ENCODE measurements at places on chromosomes 3 and 15.
A peak's percentile ranks its signal among the peaks of the same experiment; 100 is the strongest.

DNA sequence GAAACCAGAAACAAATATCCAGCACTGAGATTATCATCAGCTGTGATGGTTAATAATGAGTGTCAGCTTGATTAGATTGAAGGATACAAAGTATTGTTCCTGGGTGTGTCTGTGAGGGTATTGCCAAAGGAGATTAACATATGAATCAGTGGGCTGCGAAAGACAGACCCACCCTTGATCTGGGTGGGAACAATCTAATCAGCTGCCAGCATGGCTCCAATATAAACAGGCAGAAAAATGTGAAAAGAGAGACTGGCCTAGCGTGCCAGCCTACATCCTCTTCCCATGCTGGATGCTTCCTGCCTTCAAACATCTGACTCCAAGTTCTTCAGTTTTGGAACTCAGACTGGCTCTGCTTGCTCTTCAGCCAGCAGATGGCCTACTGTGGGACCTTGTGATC is 869.5 kb downstream of the SI start:
- H3K36me3 ChIP-seq, result no peaks in the 10 kb centered on the region
- no peaks in the 10 kb centered on the region for H3K27me3 ChIP-seq
- H3K27ac ChIP-seq, result no peak overlapping the region
- H3K4me3 ChIP-seq, result no peak overlapping the region

GRCh38 chr15:79682851-79683288 is 213.9 kb downstream of the MTHFS start:
- H3K4me1 ChIP-seq, result no peaks in the 10 kb centered on the region
- DNase-seq, result no peak
- no peak overlapping the region for H3K4me3 ChIP-seq
- H3K36me3 ChIP-seq, result no peaks in the 10 kb centered on the region
- H3K27me3 ChIP-seq, result no peaks in the 10 kb centered on the region

DNA sequence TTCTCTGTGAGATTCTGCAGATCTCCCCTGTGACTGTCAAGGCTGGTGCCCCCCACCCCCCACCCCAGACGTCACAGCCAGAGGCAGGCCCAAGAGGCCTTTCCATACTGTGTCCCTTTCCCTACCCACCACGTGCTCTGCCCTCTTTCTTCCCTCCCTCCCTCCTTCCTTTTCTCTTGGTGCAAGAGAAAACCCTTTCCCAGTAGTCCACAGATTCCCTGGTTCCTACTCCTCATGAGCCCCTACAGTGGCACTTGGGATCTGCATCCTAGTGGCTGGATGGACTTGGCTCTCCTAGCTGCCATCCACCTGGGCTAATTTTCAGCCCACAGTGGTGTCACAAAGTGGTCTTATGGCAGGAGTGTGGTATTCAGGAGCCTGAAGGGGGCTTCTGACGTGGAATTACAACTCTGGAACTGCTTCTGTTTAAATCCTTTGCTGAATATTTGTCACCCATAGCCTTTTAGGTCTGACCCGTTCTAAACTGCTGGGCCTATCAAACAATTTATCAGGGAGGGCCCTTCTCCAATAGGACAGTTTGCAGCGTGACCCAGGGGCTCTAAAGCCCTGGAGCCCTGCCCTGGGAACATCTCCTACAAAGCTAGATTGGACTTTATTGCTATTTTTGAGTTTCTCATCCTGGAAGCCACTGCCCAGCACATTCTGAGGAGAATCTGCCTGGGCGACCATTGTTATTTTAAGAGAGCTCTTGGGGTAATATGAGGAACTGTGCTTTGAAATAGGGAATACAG is 35.3 kb downstream of the KLF13 start:
- no peak overlapping the region for H3K4me3 ChIP-seq
- peak overlapping the region; percentile 95 for H3K27ac ChIP-seq
- no peak for DNase-seq
- H3K4me1 ChIP-seq, result peaks cover 99% of the 10 kb centered on the region

DNA sequence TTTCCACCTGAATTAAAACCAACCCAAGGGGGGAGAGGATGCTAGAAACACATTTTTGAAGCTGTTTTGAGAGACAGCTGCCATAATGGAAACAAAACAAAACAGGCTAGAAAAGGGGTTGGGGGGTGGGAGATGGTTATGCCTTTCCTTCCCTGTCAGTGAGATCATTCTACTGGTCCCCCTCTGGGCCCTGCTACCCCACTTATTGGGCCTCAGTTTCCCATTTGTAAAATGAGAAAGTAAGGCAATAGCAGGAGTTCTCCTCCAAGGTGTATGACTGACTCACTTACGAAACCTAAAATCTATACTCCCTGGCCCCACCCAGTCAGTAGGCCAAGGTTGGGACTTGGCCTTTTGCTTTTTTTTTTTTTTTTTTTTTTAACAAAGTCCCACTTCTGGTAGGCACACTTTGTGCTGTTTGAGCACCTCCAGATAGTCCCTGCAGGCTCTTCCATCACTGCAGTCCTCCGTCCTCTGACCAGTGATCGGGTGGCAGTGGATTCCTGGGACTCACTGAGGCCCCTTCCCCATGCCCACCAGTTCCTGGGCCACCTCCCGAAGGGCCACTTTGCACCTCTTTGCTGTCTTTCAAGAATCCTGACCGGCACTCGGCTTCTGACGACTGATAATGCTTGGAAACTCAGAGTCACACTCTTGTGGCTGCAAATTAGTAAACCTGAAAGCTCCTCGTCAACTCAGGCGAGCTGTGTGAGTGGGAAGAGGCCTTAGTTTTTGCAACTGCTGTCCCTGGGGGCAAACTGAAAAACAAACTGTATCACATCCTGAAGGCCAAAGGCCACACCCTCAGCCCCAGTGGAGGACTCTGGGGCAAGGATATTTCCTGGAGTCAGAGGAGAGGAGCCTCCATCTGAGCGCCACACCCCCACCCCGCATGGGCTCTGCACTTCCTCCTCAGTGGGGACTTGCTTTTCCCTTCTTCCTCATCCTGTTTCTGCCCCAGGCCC is 6.7 kb upstream of the PSTPIP1 start:
- no peak for DNase-seq
- no peaks in the 10 kb centered on the region for H3K4me1 ChIP-seq
- no peak overlapping the region for H3K27ac ChIP-seq
- H3K27me3 ChIP-seq, result no peaks in the 10 kb centered on the region

DNA sequence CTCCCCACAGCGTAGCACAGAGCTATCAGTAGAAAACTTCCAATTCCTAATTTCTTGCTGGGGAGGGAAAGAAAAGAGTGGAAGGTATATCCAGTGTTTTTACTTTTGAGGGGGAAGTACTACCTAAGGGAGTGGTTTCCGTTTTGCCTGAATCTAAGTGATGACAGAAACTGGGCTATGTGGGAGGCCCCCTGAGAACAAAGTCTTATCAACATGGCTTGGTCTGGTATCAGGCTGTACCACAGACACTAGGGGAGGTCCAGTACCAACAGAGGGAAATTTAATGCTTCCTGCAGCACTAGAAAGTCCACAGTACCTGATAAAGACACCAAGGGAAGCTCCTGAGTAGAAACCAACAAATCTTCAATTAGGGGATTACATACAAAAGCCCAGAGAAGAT is 199.2 kb downstream of the IL5RA start:
- H3K27ac ChIP-seq, result no peak overlapping the region
- H3K4me3 ChIP-seq, result no peak overlapping the region
- H3K27me3 ChIP-seq, result no peaks in the 10 kb centered on the region
- H3K4me1 ChIP-seq, result no peaks in the 10 kb centered on the region
- H3K36me3 ChIP-seq, result no peaks in the 10 kb centered on the region

DNA sequence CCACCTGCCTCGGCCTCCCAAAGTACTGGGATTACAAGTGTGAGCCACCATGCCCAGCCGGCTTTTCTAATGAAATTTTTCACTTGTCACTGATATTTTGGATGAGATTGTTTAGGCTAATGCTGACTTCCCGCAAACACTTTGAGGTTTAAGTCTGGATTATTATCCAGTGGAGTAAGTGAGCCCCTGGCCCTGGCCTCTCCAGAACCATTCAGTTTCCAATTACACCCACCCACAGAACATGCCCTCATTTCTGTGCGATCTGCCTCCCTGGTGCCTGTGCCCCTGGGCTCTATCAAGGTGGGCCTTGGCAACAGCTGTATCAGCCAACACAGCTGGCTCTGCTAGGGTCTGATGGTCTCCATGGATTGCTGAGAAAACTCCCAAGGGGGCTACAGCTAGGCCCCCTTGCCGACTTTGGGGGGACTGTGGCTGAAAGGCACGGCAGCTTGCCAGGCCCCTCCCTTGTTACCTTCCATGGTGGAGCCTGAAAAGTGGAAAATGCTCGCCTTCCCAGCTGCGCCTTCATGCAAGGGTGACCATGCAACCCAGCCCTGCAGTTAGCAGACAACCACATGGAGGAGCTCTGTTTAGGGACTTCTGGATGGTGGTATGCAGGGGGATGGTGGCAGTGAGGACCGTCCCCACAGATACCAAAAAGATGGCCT is 288.9 kb downstream of the FAM43A start:
- no peak overlapping the region for H3K27ac ChIP-seq
- no peaks in the 10 kb centered on the region for H3K4me1 ChIP-seq
- DNase-seq, result peak; percentile 75

DNA sequence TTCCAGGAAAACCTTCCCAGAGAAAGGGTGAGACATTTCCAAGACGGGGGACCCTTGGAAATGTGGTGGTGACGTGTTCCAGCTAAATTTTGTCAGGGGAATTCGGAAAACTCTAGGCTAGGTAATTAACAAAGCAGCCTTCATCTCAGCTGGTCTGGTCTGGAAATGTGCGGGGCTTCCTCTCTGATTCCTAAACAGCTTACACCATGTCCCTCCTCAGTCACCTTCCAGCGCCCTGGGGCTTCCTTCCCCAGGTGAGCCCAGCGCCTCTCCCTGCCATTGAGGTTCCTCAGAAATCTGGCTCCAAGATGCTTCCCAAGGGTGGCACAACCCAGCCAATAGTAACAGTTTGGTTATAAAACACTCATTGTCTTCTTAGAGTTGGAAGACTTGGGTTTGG is 571 bp downstream of the ACAD9 start:
- DNase-seq, result no peak
- peaks cover 44% of the 10 kb centered on the region for H3K4me1 ChIP-seq

- peak overlapping the region; percentile 36 for H3K27ac ChIP-seq
- peaks cover 18% of the 10 kb centered on the region for H3K4me1 ChIP-seq
- no peak for DNase-seq
- H3K27me3 ChIP-seq, result no peaks in the 10 kb centered on the region
- H3K4me3 ChIP-seq, result no peak overlapping the region
Observed at GRCh38 chr3:30518181-30518864, 88.1 kb upstream of the TGFBR2 start.

GRCh38 chr15:43508991-43509659 is 8.3 kb upstream of the MAP1A start:
- H3K27ac ChIP-seq, result peak overlapping the region; percentile 88
- H3K4me3 ChIP-seq, result peak overlapping the region; percentile 56
- H3K4me1 ChIP-seq, result peaks cover 29% of the 10 kb centered on the region
- no peaks in the 10 kb centered on the region for H3K36me3 ChIP-seq
- no peaks in the 10 kb centered on the region for H3K27me3 ChIP-seq
- DNase-seq, result no peak

GRCh38 chr3:79284781-79285180 is 483.0 kb downstream of the ROBO1 start:
- H3K4me1 ChIP-seq, result no peaks in the 10 kb centered on the region
- H3K4me3 ChIP-seq, result no peak overlapping the region
- no peaks in the 10 kb centered on the region for H3K27me3 ChIP-seq
- H3K27ac ChIP-seq, result no peak overlapping the region

DNA sequence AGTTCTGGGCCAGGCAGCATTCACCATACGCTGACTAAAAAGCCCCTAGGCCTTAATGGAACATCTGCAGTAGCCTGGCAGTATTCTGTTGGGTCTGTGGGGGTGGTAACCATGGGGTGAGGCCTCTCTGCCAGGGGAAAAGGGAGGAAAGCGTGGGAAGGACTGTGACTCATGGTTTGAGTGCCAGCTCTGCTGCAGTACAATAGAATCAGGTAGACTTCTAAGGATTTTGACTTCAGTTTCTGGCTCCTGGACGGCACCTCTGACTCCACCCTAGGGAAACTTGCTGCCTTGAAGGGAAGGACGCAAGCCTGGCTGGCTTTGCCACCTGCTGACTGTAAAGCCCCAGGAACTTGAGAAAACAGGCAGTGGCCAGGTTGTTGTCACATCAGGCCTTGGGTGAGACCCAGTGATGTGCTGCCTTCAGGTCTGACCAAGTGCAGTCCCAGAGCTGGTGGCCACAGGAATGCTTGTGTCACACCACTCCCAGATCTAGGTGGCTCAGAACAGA is 148.6 kb downstream of the SUCNR1 start:
- H3K36me3 ChIP-seq, result no peaks in the 10 kb centered on the region
- H3K4me3 ChIP-seq, result no peak overlapping the region
- H3K27me3 ChIP-seq, result no peaks in the 10 kb centered on the region
- H3K27ac ChIP-seq, result no peak overlapping the region
- H3K4me1 ChIP-seq, result peaks cover 5% of the 10 kb centered on the region

- H3K4me3 ChIP-seq, result peak overlapping the region; percentile 77
- peaks cover 23% of the 10 kb centered on the region for H3K4me1 ChIP-seq
- H3K27ac ChIP-seq, result peak overlapping the region; percentile 82
- DNase-seq, result no peak
Observed at GRCh38 chr3:123447749-123448517, 957 bp downstream of the ADCY5 start.

GRCh38 chr3:152155246-152156020 is 113.3 kb upstream of the MBNL1 start:
- no peaks in the 10 kb centered on the region for H3K27me3 ChIP-seq
- H3K36me3 ChIP-seq, result no peaks in the 10 kb centered on the region
- no peak for DNase-seq

DNA sequence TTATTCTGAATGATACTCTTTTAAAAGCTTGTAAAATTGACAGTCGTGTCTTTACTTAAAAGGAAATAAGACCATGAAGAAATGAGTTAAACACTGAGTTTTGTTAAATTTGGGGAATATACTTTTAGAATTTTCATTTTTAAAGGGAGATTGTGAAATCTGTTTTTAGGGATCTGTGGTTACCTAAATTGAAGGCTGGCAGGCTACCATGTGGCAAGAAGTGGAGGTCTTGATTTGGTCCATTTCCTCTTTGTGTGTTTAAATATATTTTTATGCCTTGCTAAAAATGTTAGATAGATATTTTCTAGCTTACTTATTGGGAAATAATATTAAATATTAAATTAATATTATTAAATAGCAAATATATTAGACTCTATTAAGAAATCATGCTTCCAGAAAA is 36.6 kb upstream of the SLC22A13 start:
- no peaks in the 10 kb centered on the region for H3K4me1 ChIP-seq
- H3K36me3 ChIP-seq, result no peaks in the 10 kb centered on the region
- H3K4me3 ChIP-seq, result no peak overlapping the region
- H3K27ac ChIP-seq, result no peak overlapping the region
- no peak for DNase-seq

DNA sequence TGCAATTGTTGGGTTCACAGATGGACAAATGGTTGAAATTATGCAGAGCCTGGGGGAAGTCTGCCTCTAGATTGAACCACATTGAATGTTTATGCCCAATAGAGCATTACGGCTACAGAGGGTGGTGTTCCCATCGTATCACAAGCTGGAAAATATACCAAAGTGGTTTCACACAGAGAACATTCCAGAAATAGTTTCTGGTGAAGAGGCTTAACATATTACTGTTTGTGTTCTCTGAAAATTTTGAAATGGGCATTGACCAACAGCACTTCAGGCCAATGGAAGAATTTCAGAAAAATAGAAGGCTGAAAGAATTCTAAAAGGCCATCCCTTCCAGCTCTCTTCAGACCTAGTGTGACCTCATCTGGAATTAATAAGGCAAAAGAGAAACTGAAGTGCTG is 203.9 kb downstream of the NEK10 start:
- no peak overlapping the region for H3K27ac ChIP-seq
- no peak for DNase-seq
- no peaks in the 10 kb centered on the region for H3K4me1 ChIP-seq
- H3K27me3 ChIP-seq, result no peaks in the 10 kb centered on the region
- H3K4me3 ChIP-seq, result no peak overlapping the region

GRCh38 chr3:75089841-75090240 is 475.4 kb upstream of the CNTN3 start:
- no peaks in the 10 kb centered on the region for H3K4me1 ChIP-seq
- H3K27ac ChIP-seq, result no peak overlapping the region
- no peak for DNase-seq
- no peaks in the 10 kb centered on the region for H3K36me3 ChIP-seq

Data from vagina (tissue), 2 donors.